GDM1 (cell line): ENCODE measurements at places on chromosomes 16 and 17.

DNA sequence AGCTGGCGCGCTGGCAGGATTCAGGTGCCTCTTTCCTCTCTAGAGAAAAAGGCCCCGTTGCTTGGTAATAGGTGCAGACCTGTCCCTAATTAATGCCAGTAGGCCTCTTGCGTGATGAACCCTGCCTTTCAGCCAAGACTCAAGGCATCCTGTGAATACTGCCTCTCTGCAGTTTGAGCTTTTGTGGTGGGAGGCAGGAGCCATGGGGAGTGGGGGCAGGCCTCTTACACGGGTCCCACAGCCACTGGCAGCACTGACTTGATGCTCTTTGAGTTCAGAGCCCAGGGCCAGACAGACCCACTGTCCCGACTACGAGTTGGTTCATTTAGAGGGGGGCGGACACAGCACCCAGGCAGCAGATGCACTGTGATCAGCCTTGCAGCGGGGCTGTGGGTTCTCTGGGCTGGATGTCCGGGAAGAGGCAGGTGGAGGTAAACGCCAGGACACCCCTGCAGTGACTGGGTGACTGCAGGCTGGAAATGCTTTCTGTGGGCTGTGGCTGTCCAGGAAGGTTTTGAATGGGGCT, 237.0 kb downstream of the SEC14L1 start:
- DNase-seq, result no peak

DNA sequence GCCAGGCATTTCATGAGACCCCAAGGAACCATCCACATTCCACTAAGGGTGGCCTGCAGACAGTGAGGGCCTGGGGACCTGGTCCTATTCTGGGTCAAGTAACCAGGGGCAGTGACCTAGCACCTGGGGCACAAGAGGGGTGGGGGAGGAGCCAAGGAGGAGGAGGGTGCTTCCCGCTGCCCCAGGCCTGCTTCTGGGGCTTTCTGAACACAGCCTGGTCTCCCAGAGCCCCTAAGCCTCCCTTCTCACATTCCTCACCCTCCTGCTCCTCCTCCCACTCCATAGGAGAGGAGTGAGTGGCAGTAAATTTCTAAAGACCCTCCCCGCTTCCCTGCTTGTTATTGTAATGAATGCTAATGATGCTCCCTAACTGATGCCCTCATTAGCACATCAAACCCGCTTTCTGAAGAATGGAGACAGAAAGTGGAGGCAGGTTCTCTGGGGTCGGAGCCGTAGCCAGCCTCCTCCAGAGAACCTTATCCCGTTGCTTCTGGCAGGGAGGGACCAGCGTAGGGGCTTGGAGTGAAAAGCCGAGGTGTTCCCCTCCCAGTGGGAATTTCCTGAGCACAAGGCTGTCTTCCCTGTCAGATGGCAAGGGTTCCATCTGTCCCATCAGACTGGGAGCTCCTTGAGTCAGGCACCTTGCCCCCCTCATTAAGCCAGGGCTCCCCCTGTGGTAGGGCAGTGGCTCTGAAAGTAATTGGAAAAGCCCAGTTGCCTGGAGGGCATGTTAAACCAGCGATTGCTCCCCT, 3.7 kb upstream of the SRCIN1 start:
- no peak for DNase-seq

- no peak for DNase-seq
Measured at GRCh38 chr17:57517632-57518456, 227.3 kb downstream of the CCDC182 start.

DNA sequence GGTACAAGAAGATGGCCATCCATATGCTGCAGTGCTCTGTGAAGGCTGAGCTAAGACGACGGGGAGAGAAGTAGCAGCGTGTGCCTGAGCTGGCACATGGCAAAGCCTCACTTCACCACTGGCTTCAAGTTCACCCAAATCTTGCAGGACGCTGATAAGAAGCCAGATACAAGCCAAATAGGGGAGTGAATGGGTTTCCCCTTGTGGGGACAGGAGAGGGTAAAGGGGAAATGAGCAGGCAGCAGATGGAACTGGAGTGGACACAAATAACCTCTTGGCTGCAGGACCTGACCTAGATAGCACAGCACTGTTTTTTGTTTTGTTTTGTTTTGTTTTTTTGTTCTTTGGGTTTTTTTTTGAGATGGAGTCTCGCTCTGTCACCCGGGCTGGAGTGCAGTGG, 21.0 kb upstream of the PITPNA start:
- no peak for DNase-seq

DNA sequence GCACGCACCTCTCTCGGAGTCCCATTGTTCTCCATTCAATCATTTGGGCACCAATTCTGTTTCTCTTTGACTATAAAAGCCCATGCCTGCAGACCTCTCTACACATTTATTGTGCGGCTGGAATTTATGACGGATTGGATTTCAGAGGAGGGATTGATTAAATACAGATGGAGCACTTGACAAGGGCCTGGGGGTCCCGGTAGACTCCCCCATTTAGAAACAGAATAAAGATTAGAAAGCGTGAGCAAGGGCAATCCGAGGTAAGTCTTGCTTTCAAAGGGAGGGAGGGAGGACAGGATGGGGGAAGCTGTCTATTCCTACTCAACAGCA, 15.1 kb upstream of the PITPNM3 start:
- no peak for DNase-seq

GRCh38 chr16:17244872-17245551, 225.7 kb downstream of the XYLT1 start:
- no peak for DNase-seq

DNA sequence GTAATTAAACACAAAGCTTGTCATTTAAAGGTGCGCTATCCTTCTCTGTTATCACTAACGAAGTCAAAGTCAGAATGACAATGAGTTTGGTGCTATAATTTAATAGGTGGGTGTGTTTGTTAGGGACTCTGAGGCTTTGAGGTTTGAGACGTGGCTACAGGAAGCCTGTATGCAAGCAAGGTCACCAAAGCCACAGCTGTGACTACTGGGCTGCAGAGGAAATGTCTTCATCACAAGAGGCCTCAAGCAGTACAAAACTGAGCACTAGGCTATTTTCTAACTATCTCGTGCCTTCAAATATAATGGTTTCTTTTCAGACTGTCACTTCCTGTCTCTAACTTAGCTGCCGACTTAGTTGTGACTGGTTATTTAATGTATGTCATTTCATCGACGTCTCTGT, 141.2 kb downstream of the AATF start:
- peak; percentile 59 for DNase-seq

- no peak for DNase-seq
Measured at GRCh38 chr16:76800196-76800595, 390.8 kb upstream of the MON1B start.

- no peak for DNase-seq
Measured at GRCh38 chr16:56520251-56520577, 390 bp upstream of the BBS2 start.

DNA sequence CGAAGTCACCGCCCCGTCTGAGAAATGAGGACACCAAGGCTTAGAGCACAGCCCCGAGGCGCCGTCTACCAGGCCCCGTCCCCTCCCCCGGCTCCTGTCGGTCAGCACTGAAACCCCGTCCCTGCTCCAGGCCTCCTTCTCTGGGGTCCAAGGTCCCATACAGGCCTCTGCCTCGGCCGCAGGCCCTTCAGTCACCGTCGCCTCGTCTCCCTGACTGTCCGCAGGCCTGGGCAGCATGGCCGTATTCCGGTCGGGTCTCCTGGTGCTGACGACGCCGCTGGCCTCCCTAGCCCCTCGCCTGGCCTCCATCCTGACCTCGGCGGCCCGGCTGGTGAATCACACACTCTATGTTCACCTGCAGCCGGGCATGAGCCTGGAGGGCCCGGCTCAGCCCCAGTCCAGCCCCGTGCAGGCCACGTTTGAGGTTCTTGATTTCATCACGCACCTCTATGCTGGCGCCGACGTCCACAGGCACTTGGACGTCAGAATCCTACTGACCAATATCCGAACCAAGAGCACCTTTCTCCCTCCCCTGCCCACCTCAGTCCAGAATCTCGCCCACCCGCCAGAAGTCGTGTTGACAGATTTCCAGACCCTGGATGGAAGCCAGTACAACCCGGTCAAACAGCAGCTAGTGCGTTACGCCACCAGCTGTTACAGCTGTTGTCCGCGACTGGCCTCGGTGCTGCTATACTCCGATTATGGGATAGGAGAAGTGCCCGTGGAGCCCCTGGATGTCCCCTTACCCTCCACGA, 617 bp downstream of the COASY start:
- DNase-seq, result no peak

GRCh38 chr17:2803971-2804370, 7.7 kb downstream of the RAP1GAP2 start:
- no peak for DNase-seq

DNA sequence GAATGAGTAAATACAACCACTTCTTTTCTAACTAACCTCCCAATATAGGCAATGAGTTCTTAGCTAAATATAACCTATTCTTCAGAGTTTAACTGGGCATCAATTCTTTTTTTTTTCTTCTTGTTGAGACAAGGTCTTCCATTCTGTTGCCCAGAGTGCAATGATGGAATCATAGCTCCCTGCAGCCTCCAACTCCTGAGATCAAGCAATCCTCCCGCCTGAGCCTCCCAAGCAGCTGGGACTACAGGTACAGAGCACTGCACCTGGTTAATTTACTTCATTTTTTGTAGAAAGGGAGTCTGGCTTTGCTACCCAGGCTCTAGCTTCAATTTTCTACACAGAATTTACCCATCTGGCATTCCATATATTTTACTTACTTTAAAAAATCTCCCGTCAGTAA, 1.1 kb downstream of the METTL16 start:
- no peak for DNase-seq

- no peak for DNase-seq
Measured at GRCh38 chr17:73863761-73864535, 219.7 kb upstream of the SDK2 start.

- no peak for DNase-seq
Measured at GRCh38 chr16:86322806-86323205, 187.5 kb upstream of the FOXF1 start.
